C1 segment of cervical spinal cord (tissue), 14 donors: ENCODE measurements at places on chromosomes 2 and 18.

- no peak for DNase-seq
Measured at GRCh38 chr2:54556621-54557121, 100.5 kb downstream of the SPTBN1 start.

- no peak for DNase-seq
Measured at GRCh38 chr18:57311472-57311871, 40.9 kb upstream of the ST8SIA3 start.

GRCh38 chr2:233083782-233084181 is 23.6 kb downstream of the INPP5D start:
- DNase-seq, result no peak

GRCh38 chr2:18924886-18925285 is 335.5 kb upstream of the NT5C1B start:
- DNase-seq, result no peak

DNA sequence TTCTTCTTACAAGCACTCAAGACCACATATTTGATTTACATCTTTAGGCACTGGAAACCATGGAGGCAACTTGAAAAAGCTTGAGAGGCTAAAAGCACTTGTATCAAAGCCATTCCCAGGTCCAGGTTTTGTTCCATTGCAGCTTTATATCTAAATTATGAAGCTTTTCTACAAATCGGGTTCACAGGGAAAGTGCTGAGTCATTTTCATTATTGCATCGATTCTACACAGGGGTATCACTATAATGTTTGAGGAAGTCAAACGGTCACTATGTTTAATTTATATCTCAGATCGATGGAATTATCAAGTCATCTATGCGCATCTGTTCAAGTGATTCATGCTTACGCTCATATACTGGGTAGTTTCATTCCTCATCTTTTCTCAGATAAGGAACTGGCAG is 118.7 kb downstream of the VWC2L start:
- DNase-seq, result no peak

GRCh38 chr2:230075988-230076631 is 7.4 kb upstream of the SLC16A14 start:
- DNase-seq, result no peak

- no peak for DNase-seq
Measured at GRCh38 chr2:134578316-134578715, 140.5 kb downstream of the TMEM163 start.

DNA sequence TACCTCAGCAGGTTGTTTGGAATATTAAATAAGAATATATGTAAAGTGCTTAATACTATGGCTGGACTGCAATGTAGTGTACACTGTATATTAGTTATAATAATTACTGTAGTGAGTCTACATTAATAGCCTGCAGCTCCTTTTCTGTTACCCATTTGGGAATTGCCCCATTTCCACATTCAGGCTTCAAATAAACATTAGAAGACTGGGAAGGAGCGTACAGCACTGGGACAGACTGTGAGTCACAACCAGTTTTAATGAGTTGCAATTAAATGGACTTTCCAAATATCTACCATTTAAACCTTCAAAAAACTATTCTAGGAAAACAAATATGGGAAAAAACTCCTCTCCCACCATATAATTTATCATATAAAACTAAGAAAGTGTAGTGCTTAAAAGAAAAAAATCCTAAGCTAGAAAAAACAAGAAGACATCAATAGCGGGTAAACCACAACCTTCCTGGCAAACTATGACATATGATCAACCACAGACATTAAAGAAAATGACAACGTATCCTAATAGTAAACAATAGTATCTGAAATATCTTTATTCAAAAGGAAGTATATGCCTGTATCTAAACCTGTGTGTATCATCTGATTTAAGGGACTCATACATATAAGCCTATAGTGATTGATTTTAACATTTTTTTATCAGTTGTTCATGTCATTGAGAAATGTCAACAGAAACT is 86.1 kb downstream of the TRIP12 start:
- DNase-seq, result no peak

DNA sequence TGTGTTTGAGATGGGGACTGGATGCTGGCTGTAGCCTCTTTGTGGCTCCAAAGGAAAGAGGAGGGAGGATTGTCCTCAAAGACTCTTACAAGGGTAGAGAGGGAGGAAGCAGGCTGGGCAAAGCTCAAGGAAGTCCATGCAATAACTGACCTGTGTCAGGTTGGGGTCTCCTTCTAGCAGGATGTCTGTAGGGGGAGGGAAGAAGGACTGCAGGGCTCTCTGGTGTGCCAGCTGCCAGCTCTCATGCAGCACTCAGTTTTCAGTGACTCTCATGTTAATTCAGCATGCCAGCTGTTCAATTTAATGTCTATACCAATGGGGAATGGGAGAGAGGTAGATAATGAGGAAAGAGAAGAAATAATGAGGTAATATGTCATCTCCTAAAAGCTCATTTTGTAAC is 85.3 kb upstream of the RANBP2 start:
- DNase-seq, result no peak

GRCh38 chr18:5942591-5942990 is 47.3 kb upstream of the TMEM200C start:
- DNase-seq, result no peak

DNA sequence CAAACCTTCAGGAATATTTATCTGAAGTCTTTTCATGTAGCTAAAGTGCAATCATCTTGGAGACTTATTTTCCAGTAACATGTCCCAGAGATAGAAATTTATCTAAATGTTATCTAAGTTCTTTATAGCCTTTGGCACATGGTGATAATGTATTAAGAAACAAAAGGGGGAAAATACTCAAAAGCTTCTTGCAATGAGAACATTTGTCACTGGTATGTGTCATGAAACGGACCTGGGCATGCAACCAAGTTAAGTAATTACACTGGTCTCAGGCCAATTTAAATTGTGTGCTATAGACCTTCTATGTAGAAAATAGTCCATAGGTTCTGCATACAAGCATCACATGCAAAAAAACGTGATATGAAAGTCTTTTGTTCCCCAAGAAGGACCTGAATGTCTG is 136.2 kb downstream of the SLC8A1 start:
- DNase-seq, result no peak

DNA sequence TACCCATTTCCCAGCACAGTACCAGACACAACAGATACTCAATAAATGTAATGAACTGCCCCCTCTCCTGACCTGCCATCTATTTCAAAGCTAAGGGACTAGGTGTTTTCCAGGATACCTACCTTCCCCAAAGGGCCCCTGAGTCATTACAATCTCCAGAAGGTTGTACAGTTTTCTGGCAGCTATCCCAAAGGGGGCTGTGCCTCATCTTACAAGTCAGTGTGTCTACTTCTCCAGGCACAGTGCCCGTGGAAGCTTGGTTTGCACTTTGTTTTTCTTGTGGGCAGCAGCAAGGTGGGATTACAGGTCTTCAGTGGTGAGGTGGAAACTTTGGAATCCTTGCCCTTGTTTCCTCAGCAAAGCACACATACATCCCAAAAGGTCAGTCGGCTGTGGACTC is 62.8 kb upstream of the CYP26B1 start:
- DNase-seq, result no peak

DNA sequence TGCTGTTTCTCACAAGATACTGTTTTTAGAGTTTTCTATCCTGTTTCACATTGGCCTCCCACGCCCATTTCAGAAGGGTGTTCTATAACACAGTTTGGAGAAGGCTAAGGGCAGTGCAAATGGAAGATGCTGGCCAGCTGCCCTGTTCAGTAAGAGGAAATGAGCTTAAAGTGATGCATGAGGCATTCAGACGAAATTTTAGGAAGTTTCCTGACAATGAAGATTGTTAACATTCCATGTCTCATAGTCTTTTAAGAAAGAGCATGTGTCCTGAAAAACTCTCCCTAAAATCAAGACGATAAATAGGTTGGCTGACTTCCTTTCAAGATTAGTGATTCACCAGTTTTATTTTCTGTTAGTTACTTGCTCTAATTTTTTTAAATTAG is 484.2 kb upstream of the NRP2 start:
- no peak for DNase-seq

GRCh38 chr2:133886735-133887675 is 318.7 kb upstream of the NCKAP5 start:
- peak; percentile 35 for DNase-seq

DNA sequence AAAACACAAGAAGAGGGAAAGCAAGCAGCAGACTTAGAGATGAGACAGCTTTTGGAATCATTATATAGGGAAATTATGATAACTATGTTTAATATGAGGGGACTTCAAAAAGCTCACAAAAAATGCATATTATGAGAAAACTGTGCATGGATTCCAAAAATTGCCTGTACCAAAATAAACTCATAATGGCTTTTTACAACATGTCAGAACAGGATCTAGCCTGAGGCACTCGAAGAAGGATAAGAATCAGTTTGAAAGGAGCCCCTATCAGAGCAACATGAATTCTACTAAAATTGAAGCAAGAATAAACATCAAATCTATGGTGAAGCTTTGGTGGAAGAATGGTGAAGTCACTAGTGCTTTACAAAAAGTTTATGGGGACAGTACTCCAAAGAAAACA is 187.4 kb downstream of the RDH14 start:
- DNase-seq, result no peak

- peak; percentile 72 for DNase-seq
Measured at GRCh38 chr2:70070542-70071268, 16.6 kb upstream of the PCBP1 start.

DNA sequence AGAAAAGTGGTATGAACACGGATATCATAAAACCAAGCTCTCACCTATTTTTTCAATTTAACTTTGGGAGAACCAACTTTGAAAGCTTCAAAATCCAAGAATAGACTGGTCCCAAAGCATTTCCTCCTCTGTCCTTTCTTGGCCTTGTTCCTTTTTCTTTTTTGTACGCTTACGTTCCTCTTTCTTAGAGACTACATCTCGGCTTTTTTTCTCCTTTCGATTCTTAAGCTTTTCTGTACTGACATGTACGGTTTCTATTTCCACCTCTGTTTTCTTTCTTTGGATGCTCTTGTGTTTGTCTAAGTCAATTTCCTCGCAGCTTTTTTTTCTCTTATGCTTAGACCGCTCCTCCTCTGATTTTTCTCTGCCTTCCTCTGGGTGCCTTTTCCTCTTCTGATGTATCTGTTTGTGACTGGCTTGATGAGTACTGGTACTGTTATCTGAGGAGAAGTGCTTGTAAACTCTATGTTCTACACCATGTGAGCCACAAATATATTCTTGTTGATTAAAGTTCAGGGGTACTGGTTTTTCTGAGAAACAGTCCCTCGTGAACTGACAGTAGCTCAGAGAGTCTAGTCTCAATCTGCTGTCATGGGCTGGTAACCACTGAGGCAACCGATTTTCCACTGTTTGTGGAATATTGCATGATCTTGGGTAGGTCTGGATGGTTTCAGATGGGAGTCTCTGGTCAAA is 11.5 kb upstream of the RNU2-63P start:
- DNase-seq, result no peak

- DNase-seq, result no peak
Measured at GRCh38 chr2:200369886-200370285, 63.4 kb downstream of the SPATS2L start.

DNA sequence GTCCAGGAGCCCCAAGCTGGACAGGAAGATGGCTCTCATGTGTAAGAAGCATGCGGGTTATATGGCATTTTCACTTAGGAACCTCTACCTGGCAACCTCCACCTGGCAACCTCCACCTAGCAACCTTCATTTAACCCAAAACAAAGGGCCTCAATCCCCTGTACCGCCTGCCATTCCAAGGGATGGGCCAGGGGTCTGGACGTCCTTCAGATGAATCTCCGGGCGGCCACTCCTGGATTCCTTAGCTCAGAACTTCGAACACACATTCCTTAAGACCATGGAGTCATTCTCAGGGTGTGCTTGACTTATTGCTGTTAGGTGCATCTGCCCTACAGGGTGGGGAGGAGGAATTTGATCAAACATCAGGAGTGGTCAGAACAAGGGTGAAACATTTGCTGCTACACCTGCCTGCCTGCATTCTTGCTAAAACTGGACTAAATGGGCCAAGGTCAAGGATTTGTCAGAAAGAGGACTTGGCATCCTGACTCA is 277.6 kb downstream of the PHLPP1 start:
- DNase-seq, result no peak

GRCh38 chr2:128374711-128375413 is 56.2 kb upstream of the HS6ST1 start:
- DNase-seq, result no peak

- DNase-seq, result no peak
Measured at GRCh38 chr2:9668687-9669345, 38.0 kb upstream of the YWHAQ start.

- DNase-seq, result no peak
Measured at GRCh38 chr2:68971591-68972231, 2.7 kb upstream of the GKN1 start.

DNA sequence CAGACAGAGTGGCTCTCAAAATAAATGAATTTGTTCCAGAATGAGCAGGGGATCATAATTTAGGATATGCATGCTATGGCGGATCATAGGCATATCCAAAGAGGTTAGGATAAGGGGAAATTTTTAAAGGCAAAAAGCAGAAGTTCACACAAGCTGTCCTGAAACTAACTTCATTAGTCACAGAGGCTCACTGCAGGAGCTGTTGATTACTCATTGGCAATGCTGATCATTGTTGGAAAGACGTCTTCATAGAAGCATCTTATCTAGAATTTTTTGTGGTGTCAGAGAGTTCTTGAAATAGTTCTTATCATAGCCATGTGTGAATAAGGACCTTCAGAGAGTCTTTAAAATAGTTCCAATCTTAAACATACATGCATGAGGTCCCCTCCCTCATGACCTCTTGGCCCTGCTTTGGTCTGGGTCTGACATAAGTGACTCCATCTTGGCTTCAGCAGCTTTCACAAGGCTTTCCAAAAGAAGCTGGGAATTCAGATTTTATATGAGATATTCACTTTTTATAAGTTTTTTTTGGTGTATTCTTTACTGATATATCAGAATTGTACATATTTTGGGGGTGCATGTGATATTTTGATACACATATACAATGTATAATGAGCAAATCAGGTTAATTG is 7.5 kb upstream of the CCDC195 start:
- no peak for DNase-seq

DNA sequence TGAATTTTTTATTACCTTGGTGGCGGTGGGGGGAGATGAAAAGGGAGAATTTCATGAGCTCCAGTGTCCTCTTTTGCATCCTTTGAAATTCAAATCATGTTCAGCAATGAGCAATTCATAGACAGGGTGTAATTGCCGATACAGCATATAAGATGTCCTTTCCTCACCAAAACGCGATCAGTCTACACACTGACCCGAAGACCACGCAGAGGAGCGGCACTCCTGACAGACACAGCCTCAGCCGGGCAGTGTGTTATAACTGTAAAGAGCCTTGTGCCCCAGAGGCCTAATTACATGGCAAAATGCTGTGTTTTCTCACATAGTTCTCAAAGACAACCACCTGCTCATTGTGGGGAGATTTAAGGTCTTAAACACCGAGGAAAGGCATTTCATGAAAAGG is 38.4 kb upstream of the APCDD1 start:
- DNase-seq, result no peak
